ENCODE measurements at places on chromosomes 13 and 19. TPM values are rescaled to one million over a fixed set of nuclear protein-coding genes. Genes with fewer than 3 reads are reported as not detected.

GRCh38 chr19:3346677-3347353, 19.6 kb upstream of the NFIC start:
- no peak for DNase-seq

DNA sequence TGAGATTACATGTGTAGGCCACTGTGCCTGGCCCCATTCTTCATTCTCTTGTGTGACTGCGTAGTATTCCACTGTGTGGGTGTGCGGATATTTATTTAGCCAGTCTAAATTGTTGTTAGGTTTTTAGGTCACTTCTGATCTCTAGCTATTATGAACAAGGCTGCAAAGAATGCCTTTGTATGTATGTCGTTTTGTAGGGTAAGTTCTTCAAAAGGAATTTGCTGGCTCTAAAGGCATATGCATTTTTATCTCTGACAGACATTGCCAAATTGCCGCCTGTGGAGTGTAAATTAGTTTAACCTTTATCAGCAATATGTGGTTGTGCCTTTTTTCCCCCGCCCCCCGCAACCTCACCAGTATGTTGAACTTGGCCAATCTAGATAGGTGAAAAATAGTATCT, 30.3 kb upstream of the EHD2 start:
- DNase-seq, result no peak

GRCh38 chr19:46032597-46033025, 8.2 kb downstream of the IGFL4 start:
- no peak for DNase-seq

The TNFRSF19 gene
- polyA plus RNA-seq, result 49.0 TPM

- no peak for DNase-seq
Observed at GRCh38 chr19:13935765-13936510, 2.3 kb downstream of the PODNL1 start.

The ETFB gene
- polyA plus RNA-seq, result 151 TPM

The ANGPTL8 gene
- not detected for polyA plus RNA-seq

The KLF12 gene
- 25.3 TPM for polyA plus RNA-seq

DNA sequence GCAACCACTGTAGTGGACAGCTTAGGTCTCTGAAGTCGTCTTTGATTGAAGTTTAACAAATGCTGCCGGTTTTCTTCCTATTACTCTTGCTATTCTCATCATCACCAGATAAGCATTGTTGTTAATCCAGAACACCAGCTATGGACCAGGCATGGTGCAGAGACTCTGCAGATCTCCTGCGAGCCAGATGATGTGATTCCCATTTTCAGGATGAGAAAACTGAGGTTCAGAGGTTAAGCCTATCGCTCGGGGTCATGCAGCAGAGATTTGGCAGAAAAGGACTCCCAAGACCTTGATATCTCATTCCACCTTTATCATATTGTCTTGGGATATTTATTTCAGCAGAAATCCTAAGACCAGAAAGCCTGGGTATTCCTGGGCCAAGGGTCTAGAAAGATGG, 16.5 kb upstream of the CABP5 start:
- DNase-seq, result no peak

The LHB gene
- not detected for polyA plus RNA-seq

The AMER2 gene
- 0.23 TPM for polyA plus RNA-seq

The ZNF772 gene
- polyA plus RNA-seq, result 18.8 TPM
